ENCODE measurements at places on chromosomes 5 and 9. TPM values are rescaled to one million over a fixed set of nuclear protein-coding genes. Genes with fewer than 3 reads are reported as not detected.

GADD45G gene
- total RNA-seq = 3.3 TPM

UNC5A gene
- total RNA-seq = 0.19 TPM

ADGRD2 gene
- total RNA-seq = not detected

IL9 gene
- total RNA-seq = not detected

C9orf40 gene
- 3.3 TPM for total RNA-seq

CATSPER3 gene
- 0.23 TPM for total RNA-seq

CAVIN4 gene
- total RNA-seq = 0.26 TPM

SPATA6L gene
- total RNA-seq = 1.1 TPM

PDCD1LG2 gene
- 0.23 TPM for total RNA-seq

SPAAR gene
- total RNA-seq = not detected

NEURL1B gene
- 12.5 TPM for total RNA-seq

SPATA31A6 gene
- total RNA-seq = not detected

GFRA3 gene
- 0.41 TPM for total RNA-seq

OR2K2 gene
- total RNA-seq = not detected

CCL21 gene
- total RNA-seq = 181 TPM

SYNPO gene
- total RNA-seq = 7.2 TPM

IFNB1 gene
- not detected for total RNA-seq

CMYA5 gene
- 0.11 TPM for total RNA-seq

ITGA1 gene
- 88.9 TPM for total RNA-seq

OBP2A gene
- total RNA-seq = not detected

KIAA0825 gene
- 3.4 TPM for total RNA-seq

FAM153A gene
- 0.57 TPM for total RNA-seq

ECM2 gene
- 13.1 TPM for total RNA-seq

OSMR gene
- total RNA-seq = 9.2 TPM

SLC31A2 gene
- 7.1 TPM for total RNA-seq

Data from esophagus squamous epithelium (tissue), 5 donors.